Right ventricle myocardium superior (tissue), 1 donor: ENCODE measurements at places on chromosomes 6 and 20.

DNA sequence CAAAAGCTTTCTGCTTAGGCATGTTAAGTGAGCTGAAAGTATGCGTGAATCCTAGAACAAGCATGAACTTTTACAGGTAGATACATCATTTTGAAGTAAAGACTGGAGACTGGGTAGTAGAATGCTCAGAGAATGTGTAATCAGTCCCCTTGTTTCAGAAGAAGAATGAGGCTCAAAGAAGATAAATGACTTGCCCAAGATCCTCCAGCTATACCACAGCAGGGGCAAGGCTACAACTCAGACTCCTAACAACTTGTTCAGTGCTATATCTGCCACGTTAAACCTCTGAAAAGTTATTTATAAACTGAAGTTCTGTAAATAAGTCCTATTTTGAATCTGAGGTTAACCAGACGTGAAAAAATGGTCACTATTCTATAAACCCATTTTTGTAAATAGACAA lies 2.9 kb downstream of the RIPOR2 start:
- DNase-seq: no peak

DNA sequence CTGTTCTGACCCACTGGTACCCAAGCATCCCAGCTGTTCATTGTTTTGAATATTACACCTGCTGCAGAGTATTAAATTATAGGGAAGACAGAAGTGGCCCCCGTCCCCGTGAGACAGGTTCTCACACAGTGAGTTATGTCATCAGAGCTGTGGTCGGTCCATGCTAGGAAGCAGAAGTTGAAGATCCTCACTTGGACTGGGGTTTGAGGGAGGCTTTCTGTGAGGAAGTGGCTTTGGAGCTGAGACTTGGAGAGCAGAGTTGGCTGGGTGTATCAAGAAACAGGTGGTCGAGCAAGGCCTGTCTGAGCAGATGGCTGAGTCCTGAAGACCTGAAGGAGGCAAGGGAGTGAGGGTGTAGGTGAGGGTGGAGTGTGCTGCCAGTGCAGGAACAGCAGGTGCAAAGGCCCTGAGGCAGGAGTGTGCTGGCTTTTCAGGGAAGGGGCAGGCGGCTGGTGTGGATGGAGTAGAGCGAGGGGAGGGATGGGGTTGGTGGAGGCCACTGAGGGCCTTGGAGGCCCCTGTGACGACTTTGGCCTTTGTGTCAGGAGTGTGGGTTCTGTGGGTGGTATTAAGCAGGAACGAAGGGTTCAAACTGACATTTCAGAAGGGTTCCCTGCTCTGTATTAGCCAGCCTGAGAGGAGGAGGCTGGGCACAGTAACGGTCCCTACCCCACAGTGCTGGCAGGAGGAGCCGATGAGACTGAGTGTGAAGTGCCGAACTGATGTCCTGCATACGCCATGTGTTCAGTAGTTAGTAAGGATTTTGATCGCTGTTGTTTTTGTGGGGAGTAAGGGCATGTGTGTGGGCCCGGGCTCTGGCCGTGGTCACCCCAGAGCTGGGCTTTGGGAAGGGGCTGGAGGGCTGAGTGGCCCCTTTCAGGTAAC lies 11.8 kb downstream of the SRC start:
- no peak for DNase-seq

DNA sequence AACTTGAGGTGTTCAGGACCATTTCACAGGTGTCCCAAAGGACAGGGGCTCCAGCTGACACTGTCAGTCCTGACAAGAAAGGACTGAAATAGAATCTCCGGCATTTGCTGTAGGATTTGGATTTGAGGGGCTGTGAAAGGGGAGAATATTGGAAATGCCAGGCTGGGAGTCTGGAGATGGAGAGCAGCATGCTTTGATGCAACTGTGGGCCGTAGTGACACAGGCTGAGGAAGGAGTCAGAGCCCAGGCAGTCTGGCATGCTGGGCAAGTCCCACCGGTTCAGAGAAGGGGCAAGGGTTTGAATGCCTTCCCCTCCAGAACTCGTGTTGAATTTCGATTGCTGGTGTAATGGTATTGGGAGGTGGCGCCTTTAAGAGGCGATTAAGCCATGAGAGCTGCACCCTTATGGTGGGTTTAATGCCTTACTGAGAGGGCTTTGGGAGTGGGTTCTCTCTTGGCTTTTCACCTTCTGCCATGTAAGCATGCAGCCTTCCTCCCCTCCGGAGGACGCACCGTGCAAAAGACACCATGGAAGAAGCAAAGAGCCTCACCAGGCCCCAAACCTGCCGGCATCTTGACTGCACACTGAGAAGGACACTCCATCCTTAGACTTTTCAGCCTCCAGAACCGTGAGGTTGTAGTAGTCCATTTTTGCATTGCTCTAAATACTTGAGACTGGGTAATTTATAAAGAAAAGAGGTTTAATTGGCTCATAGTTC lies 9.4 kb upstream of the PYGB start:
- peak; percentile 35 for DNase-seq

DNA sequence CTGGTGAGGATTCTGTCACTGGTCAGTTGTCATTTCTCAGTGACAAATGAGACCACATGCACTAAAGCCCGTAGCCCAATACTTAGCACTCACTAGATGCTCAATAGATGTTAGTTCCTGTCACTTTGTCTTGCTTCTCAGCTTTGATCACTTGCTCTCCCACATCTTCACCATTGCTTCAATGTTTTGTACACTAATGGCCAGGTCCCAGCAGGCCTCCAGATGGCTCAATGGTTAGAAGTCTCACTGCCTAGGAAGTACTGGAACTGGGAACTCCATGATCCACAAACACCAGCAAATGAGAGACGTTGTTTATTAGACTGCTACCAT lies 502.8 kb upstream of the JARID2 start:
- DNase-seq: no peak

- DNase-seq: no peak
Measured at GRCh38 chr6:26250698-26251044, 114.3 kb upstream of the BTN3A2 start.

DNA sequence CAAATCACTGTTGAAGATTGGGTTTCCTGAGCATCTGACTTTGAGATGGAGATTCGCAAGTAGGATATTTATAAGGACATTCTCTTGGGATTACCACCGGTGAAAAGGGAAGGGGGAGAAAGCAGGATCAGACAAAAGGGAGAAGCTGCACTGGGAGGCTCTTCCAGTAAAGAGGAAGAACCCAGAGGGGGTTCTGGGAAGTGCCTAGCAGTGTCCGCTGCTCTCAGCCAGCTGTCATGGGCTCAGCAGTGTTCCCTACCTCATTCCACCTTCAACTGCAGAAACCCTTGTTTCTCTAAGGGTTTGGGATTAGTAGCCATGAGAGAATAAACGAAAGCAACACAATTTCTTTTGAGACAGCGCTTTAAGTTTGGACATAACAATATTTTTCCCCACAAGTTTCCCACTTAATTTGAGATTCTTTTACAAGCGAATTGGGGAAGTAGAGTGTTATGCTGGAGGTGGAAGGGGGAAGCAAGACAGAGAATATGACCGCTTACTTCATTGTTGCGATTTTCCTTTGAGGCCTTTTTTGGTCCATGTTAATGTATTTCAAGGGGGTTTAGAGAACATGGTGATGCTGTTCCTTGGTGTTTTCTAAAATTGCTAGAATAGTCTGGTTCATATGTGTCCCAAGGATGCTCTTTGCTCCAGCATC lies 154.5 kb upstream of the SCGN start:
- no peak for DNase-seq
